ENCODE measurements at places on chromosomes 1 and 21. TPM values are rescaled to one million over a fixed set of nuclear protein-coding genes. Genes with fewer than 3 reads are reported as not detected.

FOXD3 gene
- total RNA-seq = not detected

- no peak for DNase-seq
Observed at GRCh38 chr1:198887866-198888265, 249.0 kb downstream of the PTPRC start.

- no peak for DNase-seq
Observed at GRCh38 chr21:17201741-17202260, 311.0 kb upstream of the CXADR start.

- DNase-seq = no peak
Observed at GRCh38 chr1:172894349-172895049, 156.2 kb downstream of the TNFSF18 start.

GRCh38 chr1:59178339-59179187 lies 118.3 kb upstream of the FGGY start:
- no peak for DNase-seq

S100A2 gene
- 11.7 TPM for total RNA-seq

DMRTA2 gene
- total RNA-seq = not detected

DNA sequence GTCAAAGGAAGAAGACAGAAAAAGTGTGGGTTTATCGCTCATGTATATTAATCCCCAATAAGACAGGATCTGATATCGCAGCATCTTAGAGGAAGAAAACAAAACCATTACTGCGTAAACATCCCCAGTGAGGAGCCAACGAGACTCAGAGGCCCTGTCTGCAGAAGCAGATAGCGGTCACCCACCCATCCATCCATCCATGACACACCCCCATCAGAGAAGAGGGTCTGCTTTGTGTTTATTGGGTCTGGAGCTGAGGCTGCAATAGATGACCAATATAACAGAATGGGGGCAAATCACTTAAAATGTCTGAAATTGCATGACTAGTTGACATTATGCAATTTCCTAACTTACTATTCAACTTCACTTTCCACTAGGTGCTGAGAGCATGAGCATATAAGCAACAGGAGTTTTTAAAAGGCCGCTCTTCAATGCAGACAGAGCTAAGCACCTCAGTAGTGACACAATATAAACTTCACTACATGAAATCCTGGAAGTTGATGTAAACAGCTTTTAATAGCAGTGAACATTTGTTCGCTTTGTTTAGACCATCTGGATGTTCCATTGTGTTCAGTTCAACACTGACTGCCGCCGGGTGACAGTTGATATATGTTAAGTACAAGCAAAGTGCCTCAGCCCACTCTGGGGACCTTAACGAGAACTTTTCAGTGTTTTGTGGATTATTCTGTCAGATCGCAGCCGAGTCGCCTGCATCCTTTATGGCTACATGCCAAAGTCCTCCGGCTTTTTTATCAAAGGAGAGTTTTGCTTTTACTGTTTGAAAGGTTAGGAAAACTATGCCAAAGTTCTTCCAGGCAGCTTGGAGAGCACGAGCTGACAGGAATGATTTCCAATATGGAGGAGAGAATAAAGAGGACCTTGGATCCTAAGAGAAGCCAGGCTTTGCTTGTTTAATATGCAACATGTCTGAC lies 167.5 kb downstream of the ZNF281 start:
- no peak for DNase-seq

DNA sequence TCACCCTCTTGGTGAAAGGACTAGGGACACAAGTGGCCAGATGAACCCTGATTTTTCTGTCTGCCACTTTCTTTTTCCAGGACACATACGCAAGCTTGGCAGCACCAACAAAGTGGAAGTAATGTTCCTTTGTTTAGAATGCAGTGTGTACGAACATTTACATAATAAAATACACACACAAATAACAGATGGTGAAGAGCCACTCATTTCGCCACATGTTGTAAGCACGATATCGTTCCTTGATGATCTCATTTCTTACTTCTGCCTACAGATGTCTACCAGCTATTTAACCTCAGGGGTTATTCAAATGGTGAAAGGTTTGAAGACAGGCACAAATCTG lies 670.2 kb upstream of the CXADR start:
- no peak for DNase-seq

All from osteocyte (in vitro differentiated cells).